ENCODE measurements at places on chromosomes 13 and 19.

DNA sequence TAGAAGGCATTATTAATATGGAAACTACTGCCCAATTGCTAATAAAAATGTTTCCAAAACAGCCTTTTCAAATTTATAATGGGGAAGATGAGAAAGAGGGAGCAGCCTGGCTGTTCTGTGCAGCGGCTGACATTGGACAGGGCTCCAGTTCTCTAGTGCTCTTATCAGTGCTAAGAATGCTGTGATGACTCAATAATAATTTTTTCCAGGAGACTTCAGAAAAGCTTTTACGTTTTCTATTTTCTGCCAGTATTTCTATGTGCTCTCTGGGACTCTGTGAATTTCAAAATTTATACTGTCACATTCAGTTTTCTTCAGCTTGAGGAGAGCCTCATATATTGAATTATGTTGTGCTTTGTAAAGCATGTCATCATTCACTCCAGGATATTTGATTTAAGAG lies 209.6 kb downstream of the VWA8 start:
- DNase-seq = no peak

DNA sequence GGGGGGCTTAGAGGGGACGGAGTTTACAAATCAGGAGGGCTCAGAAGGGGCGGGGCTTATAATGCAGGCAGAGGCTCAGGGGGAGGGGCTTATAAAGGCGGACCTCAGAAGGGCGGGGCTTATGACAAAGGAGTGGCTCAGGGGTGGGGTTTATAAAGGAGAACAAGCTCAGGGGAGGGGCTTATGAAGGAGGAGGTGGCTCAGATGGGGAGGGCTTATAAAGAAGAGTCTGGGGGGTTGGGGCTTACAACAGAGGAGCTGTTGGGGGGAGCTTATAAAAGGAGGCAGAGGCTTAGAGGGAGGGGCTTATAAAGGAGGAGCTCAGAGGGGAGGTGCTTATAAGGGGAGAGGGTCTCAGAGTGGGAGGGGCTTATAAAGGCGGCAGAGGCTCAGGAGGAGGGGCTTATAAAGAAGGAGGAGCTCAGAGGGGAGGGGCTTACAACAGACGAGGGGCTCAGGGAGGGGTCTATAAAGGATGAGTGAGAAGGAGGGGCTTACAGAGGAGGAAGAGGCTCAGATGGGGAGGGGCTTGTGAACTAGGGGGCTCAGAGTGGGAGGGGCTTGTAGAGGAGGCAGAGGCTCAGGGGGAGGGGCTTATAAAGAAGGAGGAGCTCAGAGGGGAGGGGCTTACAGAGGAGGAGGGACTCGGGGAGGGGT lies 1.0 kb downstream of the SMIM24 start:
- no peak for DNase-seq

- DNase-seq = no peak
Measured at GRCh38 chr13:43388282-43389034, 365.1 kb downstream of the DNAJC15 start.

DNA sequence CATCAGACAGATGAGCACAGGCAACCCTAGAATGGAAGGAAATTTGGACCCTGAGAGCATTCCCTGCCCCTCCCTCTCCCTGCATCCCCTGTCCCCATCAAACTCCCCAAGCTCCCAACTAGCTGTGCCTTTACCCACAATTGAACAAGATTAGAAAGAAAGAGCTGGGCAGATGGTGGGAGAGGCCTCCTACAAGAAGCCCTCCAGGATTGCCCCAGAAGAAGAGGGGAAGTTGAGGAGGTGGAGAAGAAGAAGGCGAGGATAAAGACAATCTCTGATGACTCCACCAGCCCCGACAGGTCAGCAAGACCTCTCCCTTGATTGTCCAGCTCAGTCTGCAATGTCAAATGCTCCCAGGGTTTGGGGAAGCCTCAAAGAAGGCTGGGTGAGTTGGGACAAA lies 11.9 kb downstream of the UNC13A start:
- no peak for DNase-seq

GRCh38 chr19:23099966-23100365 lies 16.9 kb upstream of the ZNF730 start:
- no peak for DNase-seq

DNA sequence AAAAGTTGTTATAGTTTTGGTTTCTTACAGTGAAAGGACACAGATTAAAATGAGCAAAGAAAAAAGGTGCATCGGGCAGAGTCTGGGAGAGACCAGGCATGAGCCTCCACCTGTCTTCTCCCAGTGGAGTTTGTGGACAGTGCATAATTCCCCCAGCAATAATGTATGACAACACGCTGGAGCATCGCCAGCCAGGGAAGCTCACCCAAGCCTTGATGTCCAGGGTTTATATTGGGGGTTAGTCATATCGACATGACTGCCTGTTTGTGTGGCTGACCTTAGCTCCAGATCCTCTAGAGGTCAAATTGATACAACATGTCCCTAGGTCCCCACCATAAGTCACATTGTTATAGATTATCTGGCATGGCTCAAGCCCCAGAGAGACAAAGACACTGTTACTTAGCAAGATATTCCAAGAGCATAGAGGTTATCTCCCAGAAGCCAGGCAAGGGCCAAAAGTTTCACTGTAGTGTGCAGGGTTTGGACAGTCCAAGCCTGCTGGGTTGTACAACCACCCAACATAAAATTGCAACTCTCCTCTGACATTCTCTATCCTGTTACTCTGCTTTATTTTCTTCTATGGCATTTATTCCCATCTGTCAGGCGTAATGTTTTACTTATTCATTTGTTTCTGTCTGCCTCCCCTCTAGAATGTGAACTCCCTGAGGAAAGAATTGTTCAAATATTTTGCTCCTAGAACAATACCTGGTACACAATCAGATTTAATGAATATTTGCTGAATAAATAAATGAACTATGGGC lies 5.6 kb upstream of the KLK13 start:
- no peak for DNase-seq

GRCh38 chr19:55385724-55386492 lies at the start of gene RPL28:
RPL28 (plus strand) TSS chr19:55385932; CDS start chr19:55386358, 426 bp downstream.
- DNase-seq = peak; percentile 99

All from left renal cortex interstitium (tissue), 4 donors.